ENCODE measurements at places on chromosomes 6 and 20.

- no peak for DNase-seq
These were observed 17.9 kb upstream of the MOCS1 start for GRCh38 chr6:39952167-39952566.

DNA sequence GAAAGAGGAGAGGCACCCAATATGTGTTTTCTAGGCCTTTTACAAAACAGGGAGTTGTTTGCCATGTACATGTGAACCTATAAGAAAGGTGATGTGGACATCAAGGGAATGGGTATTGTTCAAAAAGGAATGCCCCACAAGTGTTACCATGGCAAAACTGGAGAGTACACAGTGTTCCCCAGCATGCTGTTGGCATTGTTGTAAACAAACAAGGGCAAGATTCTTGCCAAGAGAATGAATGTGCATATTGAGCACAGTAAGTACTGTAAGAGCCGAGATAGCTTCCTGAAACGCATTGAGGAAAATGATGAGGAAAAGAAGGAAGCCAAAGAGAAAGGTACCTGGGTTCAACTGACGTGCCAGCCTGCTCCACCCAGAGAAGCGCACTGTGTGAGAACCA lies 13.1 kb downstream of the QRSL1 start:
- DNase-seq: no peak

- no peak for DNase-seq
These were observed 2.9 kb upstream of the TFB1M start for GRCh38 chr6:155317186-155317585.

- DNase-seq: no peak
These were observed 99.0 kb downstream of the JARID2 start for GRCh38 chr6:15344831-15345230.

- DNase-seq: peak; percentile 38
These were observed 61.5 kb upstream of the CD93 start for GRCh38 chr20:23147647-23147963.

DNA sequence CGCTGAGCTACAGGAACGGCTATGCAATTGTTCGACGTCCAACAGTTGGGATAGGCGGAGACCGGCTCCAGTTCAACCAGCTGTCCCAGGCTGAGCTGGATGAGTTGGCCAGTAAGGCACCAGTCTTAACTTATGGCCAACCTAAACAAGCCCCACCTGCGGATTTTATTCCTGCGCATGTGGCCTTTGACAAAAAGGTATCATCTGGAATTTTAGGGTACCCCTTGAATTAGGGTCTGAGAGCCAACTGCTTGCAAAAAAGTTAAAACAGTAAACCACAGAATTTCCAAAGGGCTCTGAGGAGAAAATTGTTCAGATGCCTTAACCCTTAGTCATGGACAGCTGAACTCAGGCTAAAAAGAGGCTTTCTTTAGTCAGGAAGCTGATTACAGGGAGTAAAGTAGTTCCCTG lies 3.8 kb downstream of the EFHC1 start:
- no peak for DNase-seq

DNA sequence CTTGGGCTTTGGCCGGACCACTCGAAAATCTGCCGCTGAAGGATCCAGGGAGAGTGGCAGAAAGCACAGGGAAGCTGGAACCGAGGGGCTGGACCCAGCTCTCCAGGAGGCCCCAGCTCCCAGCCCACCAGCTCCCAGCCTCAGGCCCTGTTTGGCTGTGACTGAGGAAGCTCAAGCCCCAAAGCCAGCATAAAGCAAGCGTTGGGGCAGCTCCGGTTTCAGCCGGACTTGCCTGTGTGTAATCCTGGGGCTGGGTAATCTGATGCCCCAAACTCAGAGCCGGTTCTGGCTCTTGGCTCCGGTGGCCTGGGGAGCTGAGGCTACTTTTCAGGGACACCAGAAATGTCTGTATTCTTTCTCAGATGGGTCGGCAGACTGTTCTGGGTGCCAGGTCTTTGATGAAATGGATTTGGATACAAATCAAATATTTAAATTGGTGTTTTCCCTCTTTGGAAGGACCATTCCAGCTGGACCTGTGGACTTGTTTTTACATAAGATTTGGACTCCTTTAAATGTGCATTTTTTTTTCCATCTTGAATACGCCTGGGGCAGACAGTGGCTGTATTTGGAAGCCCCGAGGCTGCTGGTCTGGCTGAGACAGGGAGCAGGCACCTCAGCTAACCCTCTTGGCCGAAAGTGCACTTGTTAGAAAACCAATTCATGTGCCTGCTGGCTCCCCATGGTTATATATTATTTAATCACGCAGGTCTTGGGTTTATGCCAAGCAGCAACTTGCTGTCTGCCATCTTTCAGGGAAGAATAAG lies 29.7 kb downstream of the RPP40 start:
- no peak for DNase-seq
